ENCODE measurements at places on chromosomes 4 and X. TPM values are rescaled to one million over a fixed set of nuclear protein-coding genes. Genes with fewer than 3 reads are reported as not detected.

DNA sequence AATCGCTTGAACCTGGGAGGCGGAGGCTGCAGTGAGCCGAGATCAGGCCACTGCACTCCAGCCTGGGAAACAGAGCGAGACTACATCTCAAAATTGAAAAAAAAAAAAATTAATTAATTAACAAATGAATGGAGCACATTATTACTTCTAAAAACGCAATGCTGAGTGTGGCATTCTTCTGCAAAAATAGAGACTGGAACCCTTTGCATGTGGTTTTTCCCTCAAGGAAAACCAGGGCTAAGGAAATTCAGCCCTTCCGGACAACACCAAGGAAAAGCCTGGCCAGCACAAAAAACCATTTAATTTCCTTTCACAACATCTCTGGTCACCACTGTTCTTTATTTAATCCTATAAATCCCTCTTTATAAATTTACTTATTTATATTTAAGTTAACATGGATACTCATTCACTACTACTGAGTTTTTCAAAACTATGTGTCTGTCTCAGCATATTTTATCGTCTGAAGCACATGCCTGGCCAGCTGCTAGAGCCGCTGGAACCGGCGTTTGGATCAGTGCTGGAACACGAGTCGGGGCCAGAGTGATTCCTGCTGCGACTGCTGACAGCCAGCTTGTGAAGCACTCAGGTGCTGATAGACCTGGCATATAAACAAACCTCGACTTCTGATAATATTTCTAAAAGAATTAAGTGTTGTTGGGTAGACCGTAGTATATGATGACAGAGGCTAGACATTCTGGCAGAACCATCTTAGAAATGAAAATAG, 84.5 kb upstream of the WWC2 start:
- no peak for DNase-seq
- H3K36me3 ChIP-seq = no peaks in the 10 kb centered on the region
- no peaks in the 10 kb centered on the region for H3K4me1 ChIP-seq
- no peaks in the 10 kb centered on the region for H3K27me3 ChIP-seq
- no peak overlapping the region for H3K27ac ChIP-seq
- H3K4me3 ChIP-seq = no peak overlapping the region

Gene APLN
- total RNA-seq = not detected

GRCh38 chr4:65296246-65296645, 374.0 kb downstream of the EPHA5 start:
- no peaks in the 10 kb centered on the region for H3K27me3 ChIP-seq
- H3K27ac ChIP-seq = no peak overlapping the region
- H3K4me3 ChIP-seq = no peak overlapping the region
- no peaks in the 10 kb centered on the region for H3K4me1 ChIP-seq
- no peak for DNase-seq
- no peaks in the 10 kb centered on the region for H3K36me3 ChIP-seq

DNA sequence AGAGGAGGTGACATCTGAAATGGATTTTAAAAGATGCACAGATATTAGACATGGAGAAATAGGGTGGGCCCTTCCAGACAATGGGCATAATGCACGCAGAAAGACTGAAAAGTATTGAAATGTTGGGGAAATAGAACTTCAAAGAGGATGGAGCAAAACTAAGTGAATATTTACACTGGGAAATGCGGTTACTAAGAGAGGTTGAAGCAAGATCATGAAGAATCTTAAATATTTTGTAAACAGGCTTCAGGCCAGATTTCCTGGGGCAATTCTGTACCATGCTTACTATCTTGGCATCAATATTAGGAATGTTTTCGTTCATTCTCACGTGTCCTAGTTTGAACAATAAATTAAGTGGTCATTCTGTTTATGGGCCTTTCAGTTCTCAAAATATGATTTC, 216.3 kb downstream of the ADAMTS3 start:
- H3K27ac ChIP-seq = no peak overlapping the region
- H3K4me3 ChIP-seq = no peak overlapping the region
- H3K4me1 ChIP-seq = no peaks in the 10 kb centered on the region
- H3K36me3 ChIP-seq = no peaks in the 10 kb centered on the region
- H3K27me3 ChIP-seq = no peaks in the 10 kb centered on the region

DNA sequence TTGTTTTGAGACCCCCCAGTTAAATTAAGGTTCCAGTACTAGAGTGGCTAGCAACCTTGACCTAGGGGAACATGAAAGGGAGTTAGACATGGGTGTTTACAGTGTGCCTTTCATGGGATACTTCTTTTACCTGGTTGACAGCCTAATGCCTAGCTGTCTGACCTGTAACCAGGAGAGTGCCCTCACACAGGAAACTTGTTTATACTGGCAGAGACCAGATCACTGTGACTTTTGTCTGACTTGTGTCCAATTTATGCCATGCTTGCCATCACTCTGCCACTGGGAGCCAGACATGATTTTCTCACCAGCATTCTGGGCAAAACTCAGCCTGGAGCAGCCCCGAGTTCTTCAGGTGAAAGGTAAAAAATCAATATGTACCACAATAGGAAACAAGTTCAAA, 305.9 kb downstream of the CHIC1 start:
- H3K27ac ChIP-seq = no peak overlapping the region
- H3K4me3 ChIP-seq = no peak overlapping the region

Gene HERC6
- 12.7 TPM for total RNA-seq

DNA sequence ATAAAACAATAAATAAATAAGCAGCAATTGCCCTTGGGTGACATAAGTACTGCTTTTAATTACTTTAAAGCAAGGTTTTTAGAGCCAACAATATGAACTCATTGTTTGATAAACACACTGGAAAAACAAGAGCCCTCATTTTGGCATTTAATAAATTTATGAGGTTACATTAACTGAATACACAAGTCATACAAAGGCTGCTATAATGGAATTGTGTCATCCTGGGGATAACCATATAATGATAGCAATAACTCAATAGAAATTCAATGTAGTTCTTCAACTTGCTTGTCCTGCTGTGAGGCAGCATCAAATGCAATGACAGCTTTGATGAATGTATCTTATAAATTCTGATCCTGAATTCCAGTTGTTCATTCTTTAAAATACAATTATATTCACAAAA, 1512.5 kb downstream of the STIM2 start:
- DNase-seq = no peak
- H3K27ac ChIP-seq = no peak overlapping the region
- no peaks in the 10 kb centered on the region for H3K4me1 ChIP-seq
- H3K36me3 ChIP-seq = no peaks in the 10 kb centered on the region
- no peaks in the 10 kb centered on the region for H3K27me3 ChIP-seq

DNA sequence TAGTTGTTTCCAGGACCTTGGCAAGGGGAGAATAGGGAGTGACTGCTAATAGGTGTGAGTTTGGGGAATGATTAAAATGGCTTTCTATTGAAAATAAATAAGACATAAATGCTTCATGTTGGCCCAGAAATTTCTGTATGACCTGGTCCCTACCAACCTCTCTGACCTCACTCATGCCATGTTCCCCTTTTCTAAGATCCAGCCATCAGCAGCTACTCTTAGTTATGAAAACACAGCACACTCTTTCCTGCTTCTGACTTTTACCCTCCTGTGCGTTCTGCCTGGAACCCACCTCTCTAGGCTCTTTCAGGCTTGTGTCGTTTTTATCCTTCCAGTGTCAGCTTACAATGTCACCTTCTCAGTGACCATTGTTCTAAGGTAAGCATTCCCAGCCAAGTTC, 14.8 kb upstream of the CXCL5 start:
- H3K27ac ChIP-seq = no peak overlapping the region
- DNase-seq = no peak
- no peaks in the 10 kb centered on the region for H3K27me3 ChIP-seq
- H3K36me3 ChIP-seq = no peaks in the 10 kb centered on the region
- H3K4me1 ChIP-seq = no peaks in the 10 kb centered on the region

Gene SYNPO2
- total RNA-seq = 0.37 TPM

- no peak overlapping the region for H3K27ac ChIP-seq
- H3K4me1 ChIP-seq = peaks cover 3% of the 10 kb centered on the region
- DNase-seq = no peak
- H3K27me3 ChIP-seq = no peaks in the 10 kb centered on the region
- H3K36me3 ChIP-seq = no peaks in the 10 kb centered on the region
Observed at GRCh38 chr4:173912384-173912783, 371.1 kb downstream of the FBXO8 start.

GRCh38 chrX:10102046-10102704, 54.6 kb upstream of the CLCN4 start:
- no peak overlapping the region for H3K4me3 ChIP-seq
- H3K4me1 ChIP-seq = no peaks in the 10 kb centered on the region
- peaks cover 8% of the 10 kb centered on the region for H3K36me3 ChIP-seq
- DNase-seq = no peak
- no peak overlapping the region for H3K27ac ChIP-seq

Gene DCX
- total RNA-seq = 0.66 TPM

Gene LINC00632
- total RNA-seq = 248 TPM

GRCh38 chr4:179313823-179314222, 1871.6 kb upstream of the AGA start:
- H3K27ac ChIP-seq = no peak overlapping the region
- no peak for DNase-seq
- H3K36me3 ChIP-seq = no peaks in the 10 kb centered on the region
- no peaks in the 10 kb centered on the region for H3K4me1 ChIP-seq

- no peaks in the 10 kb centered on the region for H3K4me1 ChIP-seq
- H3K27me3 ChIP-seq = no peaks in the 10 kb centered on the region
- H3K4me3 ChIP-seq = no peak overlapping the region
- peaks cover 45% of the 10 kb centered on the region for H3K36me3 ChIP-seq
Observed at GRCh38 chrX:131801066-131801465, 222.0 kb upstream of the STK26 start.

Gene FAM53A
- 3.6 TPM for total RNA-seq

- H3K27ac ChIP-seq = no peak overlapping the region
- H3K36me3 ChIP-seq = no peaks in the 10 kb centered on the region
Observed at GRCh38 chr4:73803213-73803612, 33.3 kb upstream of the CXCL6 start.

Gene EMCN
- not detected for total RNA-seq

DNA sequence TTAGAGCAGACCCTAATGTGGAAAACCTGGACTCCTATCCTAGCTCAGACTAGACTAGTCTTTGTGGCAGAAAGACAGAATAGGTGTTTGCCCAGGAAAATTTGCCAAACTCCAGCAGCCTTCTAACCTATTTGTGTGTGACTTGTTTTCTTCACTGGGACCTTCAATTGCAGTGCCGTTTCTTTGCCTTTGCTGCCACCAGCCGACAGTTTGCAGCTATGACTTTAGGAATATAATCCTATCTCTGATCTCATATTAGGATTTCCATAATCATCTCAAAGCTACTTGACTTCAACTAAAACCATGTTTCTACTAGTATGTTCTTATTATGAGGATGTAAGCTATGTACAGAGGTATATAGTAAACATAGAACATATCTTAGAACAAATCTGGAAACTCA, 60.2 kb upstream of the PGAM4 start:
- H3K4me1 ChIP-seq = no peaks in the 10 kb centered on the region
- DNase-seq = peak; percentile 58
- H3K36me3 ChIP-seq = no peaks in the 10 kb centered on the region
- H3K4me3 ChIP-seq = no peak overlapping the region

DNA sequence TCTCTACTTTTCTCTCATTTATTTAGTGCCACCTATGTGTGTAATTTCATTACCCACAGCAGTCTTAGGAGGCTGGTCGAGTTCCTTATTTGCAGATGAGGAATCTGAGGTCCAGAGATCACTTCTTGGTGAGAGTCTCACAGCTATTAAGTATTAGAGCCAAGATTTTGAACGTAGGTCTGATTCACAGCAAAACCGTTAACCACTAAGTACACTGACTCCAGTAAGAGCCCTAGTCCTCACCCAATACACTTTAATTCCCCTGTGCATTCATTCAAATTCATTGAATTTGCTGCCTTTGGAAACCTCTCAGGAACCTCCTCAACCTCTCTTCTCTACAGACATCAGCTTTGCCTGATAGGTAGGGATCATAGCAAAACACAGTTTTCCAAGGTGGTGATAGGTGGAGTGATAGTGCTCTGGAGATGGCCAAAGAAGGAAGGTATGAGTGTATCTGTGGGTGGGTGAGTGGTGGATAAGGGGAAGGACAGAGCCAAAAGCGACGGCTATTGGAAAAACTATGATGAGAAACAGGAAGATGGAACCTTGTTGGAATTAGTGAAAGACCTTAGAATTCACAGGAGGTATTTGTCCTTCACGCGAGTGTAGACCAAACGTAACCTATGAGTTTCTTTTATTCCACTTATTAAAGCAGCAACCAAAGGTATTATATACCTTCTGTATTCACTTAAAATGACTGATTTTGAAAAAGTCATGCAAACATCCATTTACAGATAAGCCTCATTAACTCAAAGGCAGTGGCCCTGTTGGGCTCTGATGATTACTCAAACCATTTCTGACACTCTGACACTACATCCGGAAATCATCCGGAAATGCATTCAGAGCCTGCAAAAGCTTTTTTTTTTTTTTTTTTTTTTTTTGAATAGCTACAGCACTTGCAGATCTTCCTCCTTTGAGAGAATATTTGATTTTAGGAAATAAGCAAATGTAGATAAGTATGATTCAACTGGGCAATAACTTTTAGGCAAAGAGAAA, 6.3 kb downstream of the FMR1 start:
- no peaks in the 10 kb centered on the region for H3K4me1 ChIP-seq
- DNase-seq = no peak
- no peak overlapping the region for H3K27ac ChIP-seq
- no peak overlapping the region for H3K4me3 ChIP-seq
- no peaks in the 10 kb centered on the region for H3K27me3 ChIP-seq

DNA sequence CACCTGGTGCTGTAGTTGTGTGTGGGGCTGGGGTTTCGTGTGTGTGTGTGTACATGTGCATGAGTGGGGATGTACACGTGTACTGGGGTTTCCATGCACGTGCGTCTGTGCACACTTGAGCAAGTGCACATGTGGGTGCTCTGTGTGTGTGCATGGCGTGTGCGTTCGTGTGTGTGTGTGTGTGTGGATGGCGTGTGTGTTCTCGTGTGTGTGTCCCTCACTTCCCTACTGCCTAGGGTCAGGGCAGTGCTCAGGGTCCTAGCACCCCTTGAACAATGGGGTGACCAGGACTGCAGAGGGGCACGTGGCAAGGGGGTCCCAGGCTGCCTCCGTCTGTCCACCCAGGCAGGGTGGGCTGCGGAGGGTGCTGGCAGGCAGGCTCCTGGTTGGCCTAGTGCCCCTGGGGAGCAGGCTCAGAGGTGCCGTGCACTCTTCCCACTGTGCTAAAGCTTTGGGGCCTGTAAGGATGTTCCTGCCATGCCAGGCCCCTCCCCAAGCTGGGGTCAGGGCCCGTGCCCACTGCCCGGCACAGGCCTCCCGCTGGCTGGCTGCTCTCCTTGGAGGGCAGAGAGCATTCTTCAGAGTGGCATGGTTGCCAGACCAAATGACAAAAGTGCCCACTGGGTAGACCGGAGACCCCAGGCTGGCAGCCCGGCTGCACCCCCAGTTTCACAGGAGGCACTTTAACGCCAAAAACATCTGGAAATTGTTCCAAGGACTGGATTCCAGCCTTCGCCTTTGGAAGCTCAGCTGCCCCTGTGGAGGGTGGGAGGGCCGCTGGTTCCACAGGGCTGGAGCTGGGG, 29.1 kb downstream of the FGFRL1 start:
- H3K4me1 ChIP-seq = no peaks in the 10 kb centered on the region
- no peak overlapping the region for H3K27ac ChIP-seq
- no peak overlapping the region for H3K4me3 ChIP-seq
- H3K36me3 ChIP-seq = no peaks in the 10 kb centered on the region

Gene ARX
- total RNA-seq = 0.07 TPM

Data from endodermal cell (in vitro differentiated cells).